ENCODE measurements at places on chromosomes 4 and X. TPM values are rescaled to one million over a fixed set of nuclear protein-coding genes. Genes with fewer than 3 reads are reported as not detected.

The DCTD gene
- total RNA-seq = 110 TPM

The TMEM271 gene
- total RNA-seq = not detected

The AMBN gene
- not detected for total RNA-seq

The GABRB1 gene
- total RNA-seq = not detected

The TSC22D3 gene
- total RNA-seq = 41.5 TPM

The NSG1 gene
- not detected for total RNA-seq

The PPP2R2C gene
- total RNA-seq = 1.4 TPM

The ADH7 gene
- not detected for total RNA-seq

All from uterine smooth muscle cell (primary cell).